ENCODE measurements at places on chromosomes 1 and 21. TPM values are rescaled to one million over a fixed set of nuclear protein-coding genes. Genes with fewer than 3 reads are reported as not detected.

Gene DNAJC28
- total RNA-seq = 2.5 TPM

Gene TENT5C
- total RNA-seq = 0.04 TPM

Gene AMY2A
- not detected for total RNA-seq

Gene ZFP69B
- 7.7 TPM for total RNA-seq

Gene SLC6A17
- total RNA-seq = not detected

DNA sequence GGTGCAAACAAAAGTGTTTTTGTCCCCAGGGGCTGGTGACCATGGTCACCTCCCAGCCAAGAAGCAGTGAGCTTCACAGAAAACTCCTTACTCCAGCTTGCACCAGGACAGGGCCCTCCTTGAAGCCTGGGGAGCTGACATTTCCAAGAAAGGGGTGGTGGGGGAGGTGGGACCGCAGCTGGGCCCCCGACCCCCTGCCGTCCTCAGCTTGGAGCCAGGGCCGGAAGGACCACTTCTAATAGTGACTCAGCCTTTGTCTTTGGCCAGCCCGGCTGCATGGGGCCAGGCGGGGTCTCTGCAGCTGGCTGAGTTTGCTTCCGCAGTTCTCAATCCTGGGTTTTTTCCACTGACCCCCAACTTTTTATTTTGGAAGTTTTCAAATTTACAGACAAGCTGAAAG is 136.5 kb upstream of the POU3F1 start:
- H3K36me3 ChIP-seq = no peaks in the 10 kb centered on the region
- peaks cover 10% of the 10 kb centered on the region for H3K4me1 ChIP-seq
- no peak overlapping the region for H3K4me3 ChIP-seq
- DNase-seq = no peak

- peaks cover 5% of the 10 kb centered on the region for H3K4me1 ChIP-seq
- no peak for DNase-seq
- peaks cover 9% of the 10 kb centered on the region for H3K27me3 ChIP-seq
- H3K36me3 ChIP-seq = no peaks in the 10 kb centered on the region
Measured at GRCh38 chr1:25672763-25673409, 56.3 kb downstream of the MAN1C1 start.

DNA sequence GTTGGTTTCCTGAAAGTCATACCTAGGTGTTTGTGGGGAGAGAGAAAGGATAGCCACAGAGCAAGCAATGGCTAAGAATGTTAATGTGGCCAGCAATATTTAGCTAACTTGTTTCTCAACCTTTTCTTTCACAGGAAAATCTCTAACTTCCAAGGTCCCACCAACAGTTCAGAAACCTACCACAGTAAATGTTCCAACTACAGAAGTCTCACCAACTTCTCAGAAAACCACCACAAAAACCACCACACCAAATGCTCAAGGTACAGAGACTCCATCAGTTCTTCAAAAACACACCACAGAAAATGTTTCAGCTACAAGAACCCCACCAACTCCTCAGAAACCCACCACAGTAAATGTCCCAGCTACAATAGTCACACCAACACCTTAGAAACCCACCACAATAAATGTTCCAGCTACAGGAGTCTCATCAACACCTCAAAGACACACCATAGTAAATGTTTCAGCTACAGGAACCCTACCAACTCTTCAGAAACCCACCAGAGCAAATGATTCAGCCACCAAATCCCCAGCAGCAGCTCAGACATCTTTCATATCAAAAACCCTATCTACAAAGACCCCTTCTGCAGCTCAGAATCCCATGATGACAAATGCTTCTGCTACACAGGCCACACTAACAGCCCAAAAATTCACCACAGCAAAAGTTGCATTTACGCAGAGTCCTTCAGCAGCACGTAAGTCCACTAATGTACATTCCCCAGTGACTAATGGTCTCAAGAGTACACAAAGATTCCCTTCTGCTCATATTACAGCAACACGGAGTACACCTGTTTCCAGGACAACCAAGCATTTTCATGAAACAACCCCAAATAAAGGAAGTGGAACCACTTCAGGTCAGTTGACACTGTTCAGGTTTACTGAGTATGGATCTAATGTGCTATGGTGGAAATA is 15.3 kb downstream of the CD55 start:
- H3K4me3 ChIP-seq = no peak overlapping the region
- DNase-seq = peak; percentile 58
- H3K27me3 ChIP-seq = no peaks in the 10 kb centered on the region
- peaks cover 2% of the 10 kb centered on the region for H3K36me3 ChIP-seq
- H3K4me1 ChIP-seq = peaks cover 11% of the 10 kb centered on the region
- no peak overlapping the region for H3K27ac ChIP-seq

- H3K27ac ChIP-seq = no peak overlapping the region
- H3K27me3 ChIP-seq = no peaks in the 10 kb centered on the region
- H3K4me1 ChIP-seq = no peaks in the 10 kb centered on the region
- H3K36me3 ChIP-seq = peaks cover 21% of the 10 kb centered on the region
- no peak for DNase-seq
Measured at GRCh38 chr21:33775100-33775828, 133.0 kb downstream of the ITSN1 start.

- H3K27ac ChIP-seq = no peak overlapping the region
- no peak for DNase-seq
- no peaks in the 10 kb centered on the region for H3K27me3 ChIP-seq
- H3K36me3 ChIP-seq = peaks cover 49% of the 10 kb centered on the region
- peaks cover 11% of the 10 kb centered on the region for H3K4me1 ChIP-seq
Measured at GRCh38 chr21:46442938-46443337, 15.8 kb upstream of the DIP2A start.

DNA sequence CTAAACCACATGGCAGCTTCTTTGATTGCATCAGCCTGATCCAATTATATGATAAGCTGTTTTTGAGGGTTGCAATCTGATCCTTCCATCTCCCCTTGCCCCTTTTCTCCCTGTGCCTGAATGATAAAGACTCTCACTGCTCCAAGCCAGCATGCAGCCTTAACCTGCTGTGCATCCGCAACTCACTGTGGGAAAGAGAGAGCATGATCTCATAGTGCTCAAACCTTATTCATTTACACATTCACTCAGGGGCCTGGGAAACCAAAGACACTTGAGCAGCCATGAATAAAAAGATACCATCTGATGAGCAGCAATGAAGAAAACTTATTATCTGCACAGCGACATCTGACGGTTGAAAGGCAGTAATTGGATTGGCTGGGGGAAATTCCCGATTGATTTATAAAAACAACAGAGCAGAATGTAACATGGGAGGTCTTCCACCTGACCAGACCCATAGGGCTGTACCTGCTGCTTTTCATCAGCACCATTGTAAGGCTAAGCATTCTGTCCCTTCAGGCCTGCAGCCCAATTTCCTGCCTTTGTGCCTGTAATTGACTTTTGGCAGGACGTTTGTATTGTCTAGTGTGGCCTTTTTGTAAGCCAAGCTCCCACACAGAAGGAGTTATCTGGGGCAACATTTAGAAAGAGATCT is 62.5 kb downstream of the KIAA0040 start:
- H3K4me1 ChIP-seq = no peaks in the 10 kb centered on the region
- H3K27me3 ChIP-seq = no peaks in the 10 kb centered on the region
- no peak overlapping the region for H3K27ac ChIP-seq
- no peak overlapping the region for H3K4me3 ChIP-seq

GRCh38 chr1:188463919-188464318 is 1635.2 kb downstream of the PLA2G4A start:
- no peak overlapping the region for H3K4me3 ChIP-seq
- H3K27ac ChIP-seq = no peak overlapping the region
- no peak for DNase-seq
- H3K4me1 ChIP-seq = no peaks in the 10 kb centered on the region
- no peaks in the 10 kb centered on the region for H3K27me3 ChIP-seq

DNA sequence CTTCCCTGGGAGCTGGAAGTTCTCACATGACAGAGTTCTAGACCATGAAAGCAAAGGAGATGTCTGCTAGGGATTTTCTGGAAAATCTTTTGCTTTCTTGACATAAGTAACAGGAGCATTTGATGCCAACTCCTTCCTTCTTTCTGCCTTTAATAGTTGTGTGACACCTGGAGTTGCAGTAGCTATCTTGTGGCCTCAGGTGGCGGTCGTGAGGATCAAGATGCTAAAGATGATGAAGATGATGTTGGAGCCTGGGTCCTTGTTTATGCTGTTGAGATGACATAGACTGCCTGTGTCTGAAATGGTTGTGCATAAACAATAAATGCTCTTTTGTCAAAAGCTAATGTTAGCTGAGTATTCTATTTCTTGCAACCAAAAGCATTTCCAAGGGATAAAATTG is 32.7 kb upstream of the KIRREL1 start:
- H3K27me3 ChIP-seq = no peaks in the 10 kb centered on the region
- no peaks in the 10 kb centered on the region for H3K36me3 ChIP-seq
- no peak for DNase-seq
- H3K27ac ChIP-seq = no peak overlapping the region

GRCh38 chr21:38879912-38880576 is 74.3 kb downstream of the ETS2 start:
- no peaks in the 10 kb centered on the region for H3K36me3 ChIP-seq
- no peak overlapping the region for H3K27ac ChIP-seq
- peaks cover 8% of the 10 kb centered on the region for H3K4me1 ChIP-seq
- no peaks in the 10 kb centered on the region for H3K27me3 ChIP-seq
